ENCODE measurements at places on chromosomes 4 and X.
A peak's percentile ranks its signal among the peaks of the same experiment; 100 is the strongest.

DNA sequence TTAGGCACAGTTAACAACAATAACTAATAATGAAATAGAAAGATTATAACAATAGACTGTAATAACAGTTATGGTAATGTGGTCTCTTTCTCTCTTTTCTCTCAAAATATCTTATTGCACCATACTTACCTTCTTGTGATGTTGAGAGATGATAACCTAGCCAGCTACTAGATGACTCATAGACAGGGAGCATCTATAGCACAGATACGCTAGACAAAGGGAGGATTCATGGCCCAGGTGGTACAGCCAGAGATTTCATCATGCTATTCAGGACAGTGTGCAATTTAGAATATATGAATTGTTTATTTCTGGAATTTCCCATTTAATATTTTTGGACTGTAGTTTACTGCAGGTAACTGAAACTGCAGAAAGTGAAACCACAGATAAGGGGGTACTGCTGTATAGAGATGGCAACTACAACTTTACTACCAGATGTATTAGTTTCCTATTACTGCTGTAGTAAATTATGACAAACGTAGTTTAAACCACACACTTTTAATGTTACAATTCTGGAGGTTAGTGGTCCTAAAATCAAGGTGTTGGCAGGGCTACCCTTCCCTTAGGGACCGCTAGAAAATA lies 41.8 kb upstream of the MAGED1 start:
- no peak for DNase-seq

GRCh38 chr4:119653990-119654389 lies 25.4 kb upstream of the PDE5A start:
- DNase-seq, result no peak

GRCh38 chr4:140726776-140727500 lies 29.2 kb downstream of the TBC1D9 start:
- no peak for DNase-seq

DNA sequence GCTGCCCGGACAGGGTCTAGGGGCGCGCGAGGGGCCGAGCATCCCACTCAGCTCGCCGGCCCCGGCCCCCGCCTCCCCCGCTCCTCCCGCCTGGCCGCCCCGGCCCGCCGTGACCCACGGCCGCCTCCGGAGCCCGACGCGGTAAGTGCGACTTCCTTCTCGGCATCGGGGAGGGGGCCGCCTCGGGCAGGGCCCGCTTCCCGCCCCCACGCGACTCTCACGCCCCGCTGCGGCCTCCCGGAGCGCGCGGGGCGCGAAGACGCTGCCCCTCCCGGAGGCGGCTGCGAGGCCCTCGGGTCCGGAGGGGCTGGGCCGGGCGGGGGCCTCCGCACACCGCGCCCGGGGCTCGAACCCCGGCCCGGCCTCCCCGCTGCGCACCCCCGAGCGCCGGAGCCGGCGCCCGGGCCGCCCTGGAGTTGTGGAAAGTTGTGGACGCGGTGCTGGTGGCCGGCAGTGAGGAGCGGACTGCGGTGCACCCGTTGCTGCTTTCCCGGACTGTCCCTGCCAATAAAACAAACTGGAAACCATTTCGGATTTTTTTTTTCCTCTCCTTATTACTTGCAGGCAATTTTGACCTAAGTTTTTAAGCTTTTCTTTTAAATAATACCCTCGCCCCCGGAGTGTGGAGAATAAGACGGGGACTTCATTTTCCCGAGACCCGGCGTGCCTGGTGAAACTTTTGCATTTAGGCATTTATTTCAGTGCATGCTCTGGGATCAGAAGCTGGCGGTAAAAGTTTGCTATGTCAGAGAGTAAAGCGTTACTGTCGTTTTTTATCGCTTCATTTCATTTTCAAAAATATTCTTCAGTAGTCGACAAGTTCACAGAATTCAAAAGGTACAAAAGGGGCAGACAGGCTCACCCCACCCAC lies 13.0 kb upstream of the TMEM156 start:
- DNase-seq, result no peak

DNA sequence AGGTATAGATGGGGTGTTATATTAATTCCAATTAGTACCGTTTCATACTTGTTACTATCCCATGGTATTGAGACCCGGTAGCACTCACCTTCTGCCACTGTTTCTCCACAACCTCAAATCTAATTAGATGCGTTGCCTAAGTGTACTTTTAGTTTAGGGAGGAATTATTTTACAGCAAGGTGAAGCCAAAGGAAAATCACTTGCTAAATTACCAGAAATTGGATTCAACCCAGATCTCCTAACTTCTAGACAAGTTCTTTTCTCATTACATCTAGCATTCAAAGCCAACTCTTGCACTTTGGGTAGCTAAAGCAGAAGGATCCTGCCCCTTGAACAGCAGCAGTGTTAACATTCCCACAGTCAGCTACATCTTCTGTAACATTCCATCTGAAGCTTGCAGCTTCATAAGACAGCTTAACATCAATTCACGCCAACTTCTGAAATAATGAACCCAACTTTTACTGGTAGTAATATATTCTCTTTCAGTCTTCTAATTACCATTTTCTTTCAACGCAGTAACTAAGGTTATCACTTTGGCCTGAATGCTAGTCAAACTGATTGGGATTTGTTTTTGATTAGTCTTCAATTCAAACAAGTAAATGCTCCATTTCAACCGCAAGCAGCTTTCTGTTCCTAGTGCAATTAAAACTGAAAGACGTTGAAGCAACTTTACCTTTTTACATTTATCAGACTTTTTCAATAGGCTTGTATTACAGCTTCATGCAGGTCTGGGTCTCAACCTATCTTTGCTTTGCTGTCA lies 934 bp upstream of the SEC31A start:
- DNase-seq, result no peak

DNA sequence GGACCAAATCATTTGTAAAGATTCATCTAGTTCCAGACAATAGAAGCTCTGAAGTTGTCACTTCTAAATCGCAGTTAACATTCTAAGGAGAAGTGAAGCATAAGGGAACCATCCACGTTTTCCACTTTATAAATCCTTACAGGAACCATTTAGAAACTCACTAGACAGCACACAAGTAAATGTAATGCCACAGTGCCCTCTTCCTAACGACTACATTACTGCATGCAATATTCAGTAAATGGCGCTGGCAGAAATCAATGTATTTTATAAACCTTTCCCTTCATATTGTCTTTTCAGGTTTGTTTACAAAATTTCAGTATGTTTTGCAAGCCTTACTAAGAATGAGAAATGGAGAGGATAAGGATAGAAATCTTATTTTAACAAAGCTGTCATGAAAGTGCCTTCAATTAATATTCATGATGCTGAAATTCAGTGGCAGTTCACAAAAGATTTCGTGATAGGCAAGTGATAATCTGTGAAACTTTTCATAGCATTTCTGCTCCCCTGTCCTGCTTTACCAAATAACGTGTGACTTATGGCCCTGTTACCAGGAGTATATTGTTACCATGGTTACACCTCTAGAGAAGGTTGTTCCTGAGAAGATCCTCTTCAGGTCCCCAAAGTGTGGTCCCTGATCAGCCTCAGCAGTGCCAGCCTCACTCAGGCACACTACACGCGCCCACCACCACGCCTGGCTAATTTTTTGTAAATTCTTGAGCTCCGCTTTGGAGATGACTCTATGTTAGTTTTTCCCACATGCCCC lies 54.2 kb downstream of the TMA16 start:
- DNase-seq, result peak; percentile 16

DNA sequence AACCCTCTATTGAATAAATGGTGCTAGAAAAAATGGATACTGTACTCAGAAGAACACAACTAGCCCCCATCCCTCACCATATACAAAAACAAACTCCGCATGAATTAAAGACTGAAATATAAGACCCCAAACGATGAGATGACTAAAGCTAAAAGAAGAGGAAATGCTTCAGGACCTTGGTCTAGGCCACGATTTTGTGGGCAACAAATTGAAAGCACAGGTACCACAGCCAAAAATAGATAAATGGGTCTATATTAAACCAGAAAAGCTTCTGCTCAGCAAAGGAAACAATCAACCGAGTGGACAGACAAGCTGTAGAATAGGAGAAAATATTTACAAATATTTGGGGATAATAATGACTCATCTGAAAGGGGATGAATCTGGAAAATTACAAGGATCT lies 86.4 kb upstream of the DHRSX start:
- no peak for DNase-seq

DNA sequence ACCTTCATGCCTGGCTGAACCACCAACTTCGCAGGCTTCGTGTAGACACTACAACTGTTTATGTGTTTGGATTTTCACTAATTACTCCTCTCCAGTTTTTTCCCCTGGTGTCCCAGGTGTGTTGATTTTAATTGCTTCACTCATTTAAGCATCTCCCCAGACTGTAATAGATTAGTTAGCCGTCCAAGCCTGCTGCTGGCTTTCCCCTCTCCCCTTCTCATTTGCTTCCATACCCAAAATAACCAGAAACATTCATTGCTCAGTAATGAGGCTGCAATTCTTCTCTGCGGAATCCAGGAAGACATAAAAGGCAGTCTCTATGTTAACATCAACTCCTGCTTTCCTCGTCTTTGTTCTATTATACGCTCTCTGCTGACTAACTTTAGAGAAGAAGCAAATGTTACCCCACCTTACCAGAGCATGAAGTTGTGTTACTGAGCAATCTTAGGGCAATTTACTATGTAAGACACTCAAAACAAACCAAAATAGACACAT lies 37.9 kb upstream of the SCRG1 start:
- no peak for DNase-seq

Measured in kidney epithelial cell (primary cell).